ENCODE measurements at places on chromosomes 5 and 9.

GRCh38 chr9:93960971-93961841 is 6.1 kb upstream of the BARX1 start:
- no peak for DNase-seq

- DNase-seq: no peak
Measured at GRCh38 chr5:57559110-57559635, 76.6 kb upstream of the ACTBL2 start.

DNA sequence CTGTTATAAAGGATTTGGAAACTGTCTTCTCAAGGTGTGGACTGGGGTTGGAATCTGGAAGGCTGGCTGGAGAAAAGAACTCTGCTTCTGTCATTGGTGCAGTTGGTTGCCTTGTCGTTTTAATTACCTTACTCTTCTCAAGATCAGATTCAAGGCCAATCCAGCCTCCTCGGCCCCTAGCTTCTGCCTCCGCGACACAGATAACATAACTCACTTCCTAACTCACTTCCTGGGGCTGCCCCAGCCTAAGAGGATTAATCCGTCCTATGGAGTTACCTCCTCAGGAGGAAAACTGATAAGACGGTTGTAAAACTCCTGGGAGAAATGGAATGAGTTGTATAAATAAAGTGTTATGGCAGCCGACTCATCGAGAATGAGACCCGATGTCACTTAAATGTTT is 389.1 kb upstream of the WWC1 start:
- no peak for DNase-seq

DNA sequence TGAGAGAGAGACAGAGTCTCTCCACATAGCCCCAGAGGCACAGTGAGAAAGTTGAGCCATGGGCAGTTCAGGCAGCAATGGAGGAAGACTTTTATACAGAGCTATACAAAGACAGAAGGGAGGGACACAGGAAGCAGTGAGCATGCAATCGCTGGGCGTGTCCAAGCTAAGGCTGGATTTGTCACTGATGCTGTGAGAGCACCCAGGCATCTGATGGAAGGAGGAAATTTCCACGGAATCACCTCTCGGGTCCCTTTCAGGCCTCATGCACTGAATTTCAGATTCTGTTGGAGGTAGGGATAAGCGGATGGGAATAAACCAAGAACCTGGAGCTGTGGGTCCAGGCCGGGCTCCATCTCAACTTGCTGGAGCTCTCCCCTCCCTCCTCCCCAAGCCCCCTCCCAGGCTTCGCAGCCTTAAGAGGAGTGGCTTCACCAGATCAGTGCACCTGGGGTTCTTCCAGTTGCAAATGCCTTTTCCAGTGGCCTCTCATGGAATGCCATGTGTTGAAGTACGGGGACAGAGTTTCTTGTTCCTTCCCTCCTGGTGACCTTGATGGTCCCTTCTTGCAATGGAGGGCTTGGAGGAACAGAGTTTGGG is 114.8 kb upstream of the ALDH1B1 start:
- no peak for DNase-seq

DNA sequence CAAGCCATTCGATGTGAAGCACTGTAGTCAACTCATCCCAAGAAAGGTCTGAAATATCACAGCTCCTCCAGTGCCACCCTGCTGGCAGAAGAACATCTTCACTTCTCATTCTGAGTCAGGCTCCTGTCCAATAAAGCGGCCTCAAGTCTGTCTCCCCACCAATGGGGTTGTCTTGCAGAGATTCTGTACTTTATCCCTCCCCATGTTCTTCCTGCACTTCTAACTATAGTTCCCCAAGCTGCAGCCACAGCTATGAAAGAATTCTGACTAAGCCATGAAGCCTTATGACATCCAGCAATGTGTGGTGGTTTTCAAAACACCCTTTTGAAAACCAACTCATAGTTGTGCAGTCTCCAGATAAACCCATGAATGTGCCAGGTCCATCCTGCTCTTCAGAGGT is 6.8 kb downstream of the MACROH2A1 start:
- DNase-seq: peak; percentile 60

GRCh38 chr9:129154866-129155477 is 23.1 kb downstream of the IER5L start:
- DNase-seq: no peak

- peak; percentile 26 for DNase-seq
Measured at GRCh38 chr5:149002761-149003689, 59.8 kb downstream of the SH3TC2 start.

DNA sequence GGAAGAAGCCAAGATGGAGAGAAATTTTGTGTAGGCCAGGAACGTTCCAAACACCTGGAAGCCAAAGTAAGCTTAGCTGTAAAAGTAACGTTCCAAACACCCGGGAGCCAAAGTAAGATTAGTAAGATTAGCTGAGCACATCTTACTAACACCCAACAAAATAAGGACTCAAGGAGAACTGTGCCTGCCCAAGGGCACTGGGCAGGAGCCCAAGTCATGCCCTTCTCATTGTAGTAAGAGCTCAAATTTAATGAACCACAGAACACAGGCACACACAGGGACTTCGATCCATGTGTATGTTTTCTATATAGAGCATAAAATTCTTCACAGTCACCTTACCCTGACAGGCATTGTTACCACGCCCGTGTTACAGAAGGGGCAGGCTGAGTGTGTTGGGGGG is 36.1 kb upstream of the NXNL2 start:
- no peak for DNase-seq

GRCh38 chr5:142941245-142941644 is 171.1 kb downstream of the ARHGAP26 start:
- no peak for DNase-seq

DNA sequence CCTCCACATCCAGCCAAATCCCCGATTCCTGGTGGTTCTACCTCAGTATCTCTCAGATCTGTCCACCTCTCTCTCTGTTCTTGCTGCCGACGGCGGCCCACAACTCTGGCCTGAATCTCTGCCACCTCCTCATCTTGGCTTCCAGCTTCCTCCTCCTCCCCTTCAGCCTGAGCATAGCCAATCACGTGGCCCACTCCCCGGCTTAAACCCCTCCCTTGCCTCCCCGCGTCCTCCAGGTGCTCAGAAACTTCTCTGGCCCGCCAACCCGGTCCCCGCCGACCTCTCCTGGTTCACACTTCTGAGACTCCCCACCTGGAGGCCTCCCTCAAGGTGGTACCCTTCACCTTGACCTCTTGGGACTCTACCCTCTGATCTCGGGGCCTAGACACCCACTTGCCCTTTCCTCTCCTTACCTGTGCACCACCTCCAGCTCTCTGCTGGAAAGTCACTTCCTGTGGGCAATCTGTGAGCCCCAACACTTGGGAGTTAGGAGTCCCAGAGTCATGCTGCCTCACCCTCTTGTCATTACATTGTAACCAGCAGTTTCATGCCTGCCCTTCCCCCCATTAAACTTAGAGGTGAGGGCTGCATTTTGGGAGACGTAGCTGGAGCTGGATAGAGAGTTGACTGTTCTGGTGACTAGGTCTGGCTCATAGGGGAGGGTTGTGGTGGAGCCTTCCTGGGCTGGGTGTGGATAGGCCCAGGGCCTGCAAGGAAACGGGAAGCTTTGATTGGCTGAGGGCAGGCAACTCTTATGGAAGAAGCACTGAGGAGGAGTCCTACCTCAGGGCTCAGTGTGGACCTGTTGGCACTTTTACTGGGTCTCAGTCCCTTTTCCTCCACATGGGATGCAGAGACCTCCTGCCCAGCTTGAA is 4.5 kb upstream of the SET start:
- DNase-seq: peak; percentile 83

DNA sequence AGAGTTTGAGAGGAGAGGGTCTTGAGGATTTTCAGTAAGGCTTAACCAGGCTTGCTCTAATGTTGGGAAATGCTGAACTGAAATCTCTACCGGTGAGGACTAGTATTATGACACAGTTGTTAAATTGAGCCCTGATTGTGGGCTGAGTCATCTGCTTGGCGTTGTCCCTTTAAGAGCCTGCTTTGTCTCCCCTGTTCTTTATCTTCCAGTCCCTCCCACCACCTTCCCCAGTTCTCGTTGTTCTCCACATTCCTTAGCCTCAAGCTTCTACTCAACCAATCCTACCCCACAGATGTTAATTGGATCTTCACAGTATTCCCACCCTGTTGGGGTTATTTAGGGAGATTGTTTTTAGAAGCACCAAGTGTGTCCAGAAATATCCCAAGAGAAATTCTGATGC is 57.6 kb downstream of the ANKRD55 start:
- DNase-seq: peak; percentile 96

DNA sequence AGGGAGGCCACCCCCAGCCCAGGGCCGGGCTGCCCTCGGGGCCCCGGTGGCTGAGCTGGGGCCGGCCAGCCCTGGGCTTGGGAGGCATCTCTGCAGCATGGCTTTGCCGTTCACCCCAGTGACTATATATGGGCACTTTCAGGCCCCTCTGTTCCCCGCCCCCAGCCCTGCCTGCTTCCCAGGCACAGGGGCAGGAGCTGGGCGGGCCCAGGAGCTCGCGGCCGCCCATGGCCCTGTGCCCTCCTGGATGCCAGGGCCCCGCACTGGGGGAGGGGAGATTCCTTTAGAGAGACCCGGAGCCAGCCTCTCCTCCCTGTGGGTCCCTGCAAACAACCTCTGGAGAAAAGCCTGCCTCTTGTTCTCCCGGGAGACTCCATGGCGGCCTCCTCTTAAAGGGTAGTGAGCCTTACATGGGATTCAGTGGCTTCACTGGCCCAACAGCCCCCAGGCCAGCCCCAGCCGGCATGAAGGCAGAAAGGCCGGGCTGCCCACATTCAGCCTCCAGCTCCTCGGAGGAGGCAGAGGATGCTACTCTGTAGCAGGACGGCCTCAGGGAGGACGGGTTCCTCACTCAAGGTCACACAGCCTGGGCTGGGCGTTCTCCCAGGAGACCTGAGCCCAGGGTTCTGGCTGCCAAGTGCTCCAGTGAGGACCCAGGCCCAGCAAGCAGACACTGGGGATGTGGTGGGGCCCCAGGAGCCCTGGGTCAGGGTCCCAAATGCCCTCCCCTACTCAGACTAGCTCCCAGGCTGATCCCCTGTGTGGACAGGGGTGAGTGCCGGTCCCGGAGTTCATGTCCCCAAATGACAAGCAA is 4.1 kb downstream of the NACC2 start:
- DNase-seq: no peak

GRCh38 chr5:109998726-109999125 is 309.0 kb downstream of the MAN2A1 start:
- DNase-seq: no peak

DNA sequence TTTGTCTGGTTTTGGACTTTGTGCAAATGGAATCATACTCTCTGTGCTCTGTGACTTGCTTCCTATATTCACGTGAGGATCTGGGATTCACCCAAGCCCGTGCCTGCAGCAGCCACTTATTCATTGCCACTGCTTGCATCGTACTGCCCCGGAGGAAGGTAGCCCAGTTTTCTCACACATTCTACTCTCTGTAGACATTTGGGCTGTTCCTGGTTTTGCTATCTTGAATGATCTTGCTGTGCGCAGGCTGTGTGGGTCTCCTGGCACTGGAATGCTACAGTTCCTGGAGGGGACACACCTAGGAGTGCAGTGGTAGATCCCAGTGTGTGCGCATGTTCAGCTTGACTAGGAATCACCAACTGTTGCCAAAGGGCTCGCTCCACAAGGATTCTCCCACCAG is 99.2 kb upstream of the BOD1 start:
- no peak for DNase-seq

- DNase-seq: no peak
Measured at GRCh38 chr5:135178476-135179155, 144.6 kb upstream of the PITX1 start.

DNA sequence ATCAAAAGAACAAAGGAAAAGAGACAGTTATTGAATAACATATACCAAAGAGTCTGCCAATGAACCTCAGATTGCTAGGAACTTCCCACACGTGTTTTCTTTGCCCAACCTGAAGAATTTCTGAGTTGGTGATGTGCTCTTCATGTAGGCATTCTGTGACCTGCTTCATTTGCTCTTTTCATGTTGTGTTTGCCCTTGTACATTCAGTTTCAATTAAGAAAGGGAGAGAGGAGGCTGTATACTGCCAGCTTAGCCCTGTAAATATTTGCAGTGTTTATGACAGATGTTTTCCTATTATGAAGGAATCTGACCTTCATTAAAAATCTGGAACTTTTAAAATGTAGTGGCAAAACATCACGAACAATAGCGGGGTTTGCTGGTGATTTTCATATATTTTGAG is 168.5 kb downstream of the GAS1 start:
- no peak for DNase-seq

DNA sequence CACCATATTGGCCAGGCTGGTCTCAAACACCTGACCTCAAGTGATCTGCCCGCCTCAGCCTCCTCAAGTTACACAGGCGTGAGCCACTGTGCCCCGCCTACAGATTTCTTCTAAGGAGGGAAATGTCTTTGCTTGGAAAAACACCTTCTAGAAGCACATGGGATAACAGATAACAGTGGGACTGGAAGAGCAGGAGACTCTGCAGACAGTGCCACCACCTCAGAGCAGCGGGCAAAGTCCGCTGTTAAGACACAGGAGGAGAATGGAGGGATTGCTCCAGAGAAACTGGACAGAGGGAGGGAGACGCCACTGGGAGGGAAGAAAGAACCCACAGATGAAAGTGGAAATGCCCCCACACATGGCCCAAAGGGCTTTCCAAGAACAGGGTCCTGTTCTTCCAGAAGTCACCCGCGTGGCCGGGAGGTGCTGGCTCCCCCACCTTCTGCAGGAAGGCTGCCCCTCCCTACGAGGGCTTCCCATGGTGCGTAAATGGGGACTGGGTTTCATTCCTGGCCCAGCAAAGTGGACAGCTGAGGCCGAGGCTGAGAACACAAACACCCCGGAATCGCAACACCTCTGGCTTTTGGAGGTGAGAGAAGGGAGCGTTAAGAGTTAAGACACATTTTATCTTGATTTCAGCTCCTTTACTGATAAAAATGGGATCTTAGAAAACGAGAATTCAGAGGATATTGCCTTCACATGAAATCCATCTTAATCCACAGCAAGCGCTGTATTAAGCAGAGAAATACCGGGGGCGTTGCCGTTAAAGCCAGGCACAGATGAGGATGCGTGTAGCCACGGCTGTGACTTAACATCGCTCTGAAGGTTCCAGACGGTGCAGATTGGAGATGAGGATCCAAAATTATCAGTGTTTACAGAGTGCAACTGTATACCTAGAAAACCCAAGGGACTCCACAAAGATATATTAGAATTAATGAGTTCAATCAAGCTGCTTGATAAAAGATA is 11.2 kb downstream of the ADAMTS2 start:
- DNase-seq: no peak

GRCh38 chr9:88657893-88658292 is 122.9 kb downstream of the NXNL2 start:
- DNase-seq: no peak

- DNase-seq: no peak
Measured at GRCh38 chr9:17490110-17490509, 88.8 kb upstream of the SH3GL2 start.

DNA sequence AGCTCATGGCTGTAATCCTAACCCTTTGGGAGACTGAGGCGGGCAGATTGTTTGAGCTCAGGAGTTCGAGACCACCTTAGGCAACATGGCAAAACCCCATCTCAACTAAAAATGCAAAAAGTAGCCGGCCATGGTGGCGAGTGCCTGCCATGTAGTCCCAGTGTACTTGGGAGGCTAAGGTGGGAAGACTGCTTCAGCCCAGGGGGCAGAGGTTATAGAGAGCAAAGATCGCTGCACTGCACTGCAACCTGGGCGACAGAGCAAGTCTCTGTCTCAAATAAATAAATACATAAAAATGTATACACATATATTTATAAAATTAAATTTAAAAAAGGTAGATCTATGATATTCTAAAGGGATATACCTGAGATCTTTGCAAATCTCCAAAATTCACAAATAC is 19.4 kb downstream of the ZBTB5 start:
- DNase-seq: no peak
